ENCODE measurements at places on chromosomes 2 and 18. TPM values are rescaled to one million over a fixed set of nuclear protein-coding genes. Genes with fewer than 3 reads are reported as not detected.

GRCh38 chr2:33110461-33110860, 163.7 kb downstream of the LTBP1 start:
- ATAC-seq: no peak

GRCh38 chr2:152097290-152097800, 1.5 kb downstream of the CACNB4 start:
- peak; percentile 17 for ATAC-seq

DNA sequence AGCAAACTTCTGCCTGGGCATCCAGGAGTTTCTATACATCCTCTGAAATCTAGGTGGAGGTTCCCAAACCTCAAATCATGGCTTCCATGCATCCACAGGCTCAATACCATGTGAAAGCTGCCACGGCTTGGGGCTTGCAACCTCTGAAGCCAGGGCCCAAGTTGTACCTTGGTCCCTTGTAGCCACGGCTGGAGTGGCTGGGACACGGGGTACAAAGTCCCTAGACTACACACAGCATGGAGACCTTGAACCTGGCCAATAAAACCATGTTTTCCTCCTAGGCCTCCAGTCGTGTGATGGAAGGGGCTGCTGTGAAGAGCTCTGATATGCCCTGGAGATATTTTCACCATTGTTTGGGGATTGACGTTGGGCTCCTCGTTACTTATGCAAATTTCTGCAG, 43.4 kb upstream of the GALNT13 start:
- ATAC-seq: no peak

GRCh38 chr18:23099621-23100020, 35.7 kb upstream of the CABLES1 start:
- ATAC-seq: no peak

- ATAC-seq: peak; percentile 76
These were observed 187.5 kb downstream of the TWIST2 start for GRCh38 chr2:239035361-239035814.

DNA sequence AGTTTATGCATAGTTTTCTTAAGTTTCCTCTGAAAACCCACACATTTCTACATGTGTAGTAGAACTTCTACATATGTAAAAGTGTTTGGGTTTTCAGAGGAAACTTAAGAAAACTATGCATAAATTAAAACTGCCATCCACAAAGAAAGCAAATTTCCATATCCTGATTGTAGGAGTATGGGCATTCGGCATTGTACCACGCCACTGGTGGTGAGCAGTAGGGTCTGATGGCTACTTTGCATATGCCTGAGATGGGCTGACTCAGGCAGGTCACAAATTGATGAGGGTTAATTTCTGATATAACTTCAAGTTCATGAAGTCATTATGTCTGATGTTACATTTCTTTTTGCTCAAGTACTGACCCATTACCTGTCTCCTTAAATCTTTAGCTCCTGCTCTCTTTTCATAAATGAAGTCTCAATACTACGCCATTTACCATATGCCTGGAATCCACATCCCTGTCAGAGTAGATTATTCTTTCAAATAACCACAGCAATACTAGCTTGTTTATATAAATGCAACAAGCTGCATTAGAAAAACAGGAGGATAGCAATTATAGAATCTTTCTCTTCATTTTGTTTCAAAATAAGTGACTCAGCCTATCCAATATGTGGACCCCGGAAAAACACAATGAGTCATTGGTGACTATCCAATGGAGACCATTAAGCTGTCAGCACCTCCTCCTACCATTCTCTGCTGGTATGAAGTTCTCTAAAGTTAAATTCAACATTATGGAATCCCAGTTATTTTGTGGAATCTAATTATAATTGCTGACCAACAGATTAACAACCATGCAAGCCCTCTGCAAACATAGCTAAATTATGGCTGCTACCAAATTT, 355.2 kb upstream of the UBE2E3 start:
- no peak for ATAC-seq

- no peak for ATAC-seq
These were observed 329.8 kb upstream of the THUMPD2 start for GRCh38 chr2:40108851-40109250.

MDH1B gene
- 0.56 TPM for total RNA-seq

MTIF2 gene
- total RNA-seq: 25.8 TPM

GCKR gene
- not detected for total RNA-seq

SNRPD1 gene
- 134 TPM for total RNA-seq

C1QL2 gene
- total RNA-seq: not detected

TNFAIP6 gene
- not detected for total RNA-seq

HMSD gene
- total RNA-seq: 24.2 TPM

Data from activated T-helper 17 cell treated with anti-CD3 and anti-CD28 coated beads, Interleukin-2, amount 50 U/mL, for 72 hours (primary cell).